ENCODE measurements at places on chromosomes 12 and 14. TPM values are rescaled to one million over a fixed set of nuclear protein-coding genes. Genes with fewer than 3 reads are reported as not detected.

GLS2 gene
- not detected for total RNA-seq

ANKS1B gene
- total RNA-seq = 0.39 TPM

CHGA gene
- total RNA-seq = not detected

PPP1R36 gene
- 0.39 TPM for total RNA-seq

CD163 gene
- total RNA-seq = not detected

LRFN5 gene
- total RNA-seq = not detected

- H3K4me3 ChIP-seq = no peak overlapping the region
- H3K27ac ChIP-seq = no peak overlapping the region
- H3K27me3 ChIP-seq = peaks cover 14% of the 10 kb centered on the region
- no peak for DNase-seq
- H3K4me1 ChIP-seq = no peaks in the 10 kb centered on the region
These were observed 57.6 kb upstream of the GALNT9 start for GRCh38 chr12:132386926-132387497.

DNA sequence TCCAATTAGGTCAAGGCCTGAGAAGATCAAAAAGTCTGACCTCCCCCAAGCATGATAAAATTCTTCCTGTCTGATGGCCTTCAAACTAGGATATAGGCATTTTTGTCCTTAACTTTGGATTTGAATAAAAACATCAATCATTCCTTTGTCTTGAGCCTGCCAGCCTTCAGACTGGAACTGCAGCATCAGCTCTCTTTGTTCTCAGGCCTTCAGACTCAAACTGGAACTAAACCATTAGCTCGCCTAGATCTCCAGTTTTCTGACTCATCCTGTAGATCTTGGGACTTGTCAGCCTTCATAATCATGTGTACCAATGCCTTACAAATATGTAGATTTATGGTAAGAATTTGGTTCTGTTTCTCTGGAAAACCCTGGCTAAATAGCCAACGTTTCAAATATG lies 721.7 kb downstream of the GALC start:
- H3K4me3 ChIP-seq = no peak overlapping the region
- H3K4me1 ChIP-seq = no peaks in the 10 kb centered on the region
- H3K27me3 ChIP-seq = no peaks in the 10 kb centered on the region

GRCh38 chr12:111441107-111441928 lies 35.6 kb downstream of the SH2B3 start:
- peaks cover 89% of the 10 kb centered on the region for H3K4me1 ChIP-seq
- H3K27me3 ChIP-seq = peaks cover 67% of the 10 kb centered on the region
- peaks cover 20% of the 10 kb centered on the region for H3K36me3 ChIP-seq
- DNase-seq = no peak
- peak overlapping the region; percentile 86 for H3K27ac ChIP-seq

- no peak for DNase-seq
- peaks cover 5% of the 10 kb centered on the region for H3K36me3 ChIP-seq
- no peaks in the 10 kb centered on the region for H3K4me1 ChIP-seq
- no peak overlapping the region for H3K4me3 ChIP-seq
- H3K27me3 ChIP-seq = peaks cover 9% of the 10 kb centered on the region
These were observed 13.8 kb upstream of the DHRS4 start for GRCh38 chr14:23939607-23940326.
